ENCODE measurements at places on chromosomes 13 and 19.

DNA sequence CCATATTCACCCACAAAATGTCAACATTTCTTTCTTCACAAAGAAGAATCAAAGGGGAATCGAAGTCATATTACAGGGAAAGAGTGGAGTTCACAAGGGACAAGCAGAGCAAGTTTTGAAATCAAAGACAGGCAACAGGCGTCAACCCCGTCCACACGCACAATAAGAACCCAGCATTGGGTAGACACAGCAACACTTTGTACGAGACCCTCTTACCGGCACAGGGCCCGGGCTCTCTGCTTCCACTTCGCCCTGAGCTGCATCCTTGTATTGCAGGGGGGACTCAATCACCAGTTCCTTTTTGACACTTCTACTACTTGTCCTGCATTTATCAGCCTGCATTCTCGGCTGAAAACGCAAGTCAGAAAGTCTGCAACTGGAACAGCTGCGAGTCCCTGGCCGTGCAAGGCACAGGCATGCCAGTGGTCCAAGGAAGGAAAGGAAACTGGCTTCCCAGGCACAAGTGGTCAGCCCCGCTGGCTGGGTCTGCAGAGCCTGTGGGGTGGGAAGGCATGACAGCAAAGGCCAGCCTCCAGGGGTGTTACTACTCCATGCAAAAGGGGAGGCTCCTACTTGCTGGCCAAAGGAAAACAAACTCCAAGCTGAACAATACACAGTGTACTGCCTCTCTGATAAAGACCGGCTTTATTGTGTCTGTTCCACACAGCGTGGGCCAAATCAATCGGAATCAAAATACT is at the start of gene DOCK9:
TSS of gene DOCK9 (minus strand) at position 497 of the 698 bp plus-strand sequence. CDS start at position 342, 155 bp downstream.
- no peak for DNase-seq

- DNase-seq: no peak
Measured at GRCh38 chr13:35830850-35831450, 300.2 kb downstream of the DCLK1 start.

GRCh38 chr13:61084988-61085387 is 330.7 kb downstream of the PCDH20 start:
- no peak for DNase-seq

- no peak for DNase-seq
Measured at GRCh38 chr19:50418176-50419021, at the start of gene SPIB. Gene SPIB (plus strand): TSS chr19:50418938. CDS start chr19:50418963, 25 bp downstream.

- no peak for DNase-seq
Measured at GRCh38 chr19:57321116-57321515, 844 bp downstream of the ZNF543 start.

DNA sequence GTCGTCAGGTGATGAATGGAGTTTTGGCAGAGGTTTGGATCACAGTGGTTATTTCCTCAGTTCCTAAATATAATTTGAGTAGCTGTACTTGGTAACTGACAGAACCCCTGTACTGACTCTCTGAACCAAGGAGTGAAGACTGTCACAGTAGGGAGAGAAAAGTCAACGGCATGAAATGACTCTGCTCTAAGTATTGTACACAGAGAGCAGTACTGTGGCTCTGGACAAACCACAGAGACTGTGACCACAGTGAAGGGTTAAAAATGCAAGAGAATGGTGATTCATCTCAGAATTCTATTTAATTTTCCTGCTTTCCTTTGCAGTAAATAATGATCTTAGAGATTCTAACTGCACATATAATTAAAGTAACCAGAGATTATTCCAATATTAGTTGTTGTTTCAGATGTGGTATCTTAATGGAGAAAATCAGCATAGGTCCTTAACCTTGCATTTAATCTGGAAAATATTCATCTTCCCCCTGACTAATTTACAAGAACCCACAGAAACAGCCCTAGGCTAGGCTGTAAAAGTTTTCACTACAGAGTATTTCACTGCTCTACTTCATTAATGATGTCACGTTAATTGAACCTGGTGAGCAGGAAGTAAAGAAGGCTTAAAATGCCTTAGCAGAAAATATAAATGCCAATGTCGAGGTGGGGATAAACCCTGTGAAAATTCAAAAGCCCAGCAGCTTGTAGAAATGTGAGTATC is 221.9 kb downstream of the LIG4 start:
- no peak for DNase-seq

DNA sequence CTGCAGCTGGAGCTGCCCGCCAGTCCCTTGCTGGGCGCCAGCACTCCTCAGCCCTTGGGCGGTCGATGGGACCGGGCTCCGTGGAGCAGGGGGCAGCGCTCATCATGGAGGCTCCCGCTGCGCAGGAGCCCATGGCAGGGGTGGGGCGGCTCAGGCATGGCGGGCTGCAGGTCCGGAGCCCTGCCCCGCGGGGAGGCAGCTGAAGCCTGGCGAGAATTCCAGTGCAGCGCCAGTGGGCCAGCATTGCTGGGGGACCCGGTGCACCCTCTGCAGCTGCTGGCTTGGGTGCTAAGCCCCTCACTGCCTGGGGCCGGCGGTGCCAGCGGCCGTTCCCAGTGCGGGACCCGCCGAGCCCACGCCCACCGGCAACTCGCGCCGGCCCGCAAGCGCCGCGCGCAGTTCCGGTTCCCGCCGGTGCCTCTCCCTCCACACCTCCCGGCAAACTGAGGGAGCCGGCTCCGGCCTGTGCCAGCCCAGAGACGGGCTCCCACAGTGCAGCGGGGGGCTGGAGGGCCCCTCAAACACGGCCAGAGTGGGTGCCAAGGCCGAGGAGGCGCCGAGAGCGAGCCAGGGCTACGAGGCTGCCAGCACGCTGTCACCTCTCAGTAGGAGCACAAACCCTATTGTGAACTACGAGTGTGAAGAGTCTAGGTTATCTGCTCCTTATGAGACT is 687.1 kb downstream of the PCDH17 start:
- DNase-seq: no peak

DNA sequence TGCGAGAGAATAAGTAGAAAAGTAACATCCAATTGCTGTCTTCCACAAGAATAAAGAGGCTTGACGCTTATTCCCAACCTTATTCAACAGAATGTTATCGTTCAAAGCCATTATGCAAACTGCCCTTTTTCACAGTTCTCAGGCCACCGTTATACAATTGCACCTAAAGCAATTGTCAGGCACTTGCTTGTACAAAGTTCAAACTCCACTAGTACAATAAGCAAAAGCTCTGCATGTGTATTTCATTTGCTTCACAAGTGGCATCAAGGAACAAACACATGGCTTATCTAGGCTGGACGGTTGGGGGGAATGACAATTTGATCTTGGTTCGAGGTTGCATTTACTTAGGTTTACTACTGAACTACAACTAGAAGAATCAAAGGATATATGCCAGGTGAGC is 815.6 kb downstream of the EFNB2 start:
- no peak for DNase-seq

DNA sequence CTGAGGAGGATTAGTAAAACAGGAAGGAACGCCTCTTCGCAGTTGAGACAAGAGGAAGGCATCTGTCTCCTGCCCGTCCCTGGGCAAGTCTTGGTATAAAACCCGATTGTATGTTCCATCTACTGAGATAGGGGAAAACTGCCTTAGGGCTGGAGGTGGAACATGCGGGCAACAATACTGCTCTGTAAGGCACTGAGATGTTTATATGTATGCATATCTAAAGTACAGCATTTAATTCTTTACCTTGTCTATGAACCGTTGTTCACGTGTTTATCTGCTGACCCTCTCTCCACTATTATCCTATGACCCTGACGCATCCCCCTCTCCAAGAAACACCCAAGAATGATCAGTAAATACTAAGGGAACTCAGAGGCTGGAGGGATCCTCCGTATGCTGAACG is 722 bp upstream of the TIMM50 start:
- no peak for DNase-seq

Measured in CD4-positive, alpha-beta T cell treated with Interleukin-1 beta for 1 hour (primary cell).